ENCODE measurements at places on chromosomes 11 and 22.

GRCh38 chr11:105769627-105770026, 159.8 kb downstream of the GRIA4 start:
- no peak for DNase-seq

DNA sequence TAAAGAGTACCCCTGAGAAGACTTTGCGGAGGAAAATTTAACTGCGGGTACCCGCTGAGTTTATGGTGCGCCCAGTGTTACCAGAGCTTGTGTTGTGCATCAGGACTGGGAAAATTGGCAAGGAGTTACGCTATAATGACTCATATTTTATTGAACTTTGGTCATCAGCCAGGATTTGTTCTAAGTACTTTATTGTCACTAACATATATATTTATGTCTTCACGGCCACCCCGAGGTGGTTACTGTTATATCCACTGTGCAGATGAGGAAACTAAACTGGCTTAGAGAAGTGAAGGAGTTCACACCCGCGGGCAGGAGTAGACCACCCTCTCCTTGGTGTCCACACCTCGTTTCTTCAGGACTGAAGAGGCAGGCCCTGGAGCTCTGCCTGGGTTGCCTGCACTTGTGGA, 667 bp downstream of the ACCS start:
- no peak for DNase-seq

- DNase-seq, result no peak
Measured at GRCh38 chr11:95725196-95725595, 64.4 kb downstream of the FAM76B start.

- no peak for DNase-seq
Measured at GRCh38 chr11:45933131-45933831, 10.8 kb downstream of the LARGE2 start.

DNA sequence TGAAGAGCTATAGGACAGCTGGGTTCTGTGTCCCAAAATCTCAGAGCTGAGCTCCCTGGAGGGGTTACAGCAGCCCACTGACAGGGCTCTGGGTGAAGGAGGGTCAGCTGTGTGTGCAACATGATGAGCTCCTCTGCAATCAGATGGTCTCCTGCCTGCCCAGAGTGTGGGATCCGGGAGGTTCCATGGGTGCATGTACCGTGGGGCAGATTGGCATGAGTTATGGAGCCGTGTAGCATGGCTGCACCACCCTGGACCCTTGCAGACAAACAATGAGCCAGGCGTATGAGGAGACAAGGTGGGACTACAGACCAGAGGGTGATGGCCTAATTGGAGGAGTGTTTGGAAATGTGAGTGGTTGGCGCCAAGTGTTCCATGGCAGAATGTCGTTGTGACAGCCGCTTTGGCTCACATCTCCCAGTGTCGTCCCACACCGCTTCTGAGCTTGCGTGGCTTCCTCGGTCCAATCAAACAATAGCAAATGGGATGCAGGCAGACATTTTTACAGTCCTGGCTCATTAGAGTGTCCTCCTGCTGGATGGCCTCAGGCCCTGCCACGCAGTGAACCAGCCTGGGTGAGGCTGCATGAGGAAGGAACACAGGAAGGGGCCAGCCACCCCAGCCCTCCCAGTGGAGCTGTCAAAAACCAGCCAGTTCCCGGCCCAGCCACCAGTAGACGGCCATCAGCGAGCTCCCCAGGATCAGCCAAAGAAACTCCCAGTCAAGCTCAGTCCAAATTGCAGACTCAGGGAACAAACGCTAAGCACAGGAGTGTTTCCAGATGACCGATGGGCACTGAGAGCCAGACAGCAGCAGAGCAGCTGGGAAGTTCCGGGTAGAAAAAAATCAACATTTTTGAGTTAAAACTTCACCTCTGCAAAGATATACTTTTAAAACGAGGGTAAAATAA, 1066.9 kb downstream of the BRD1 start:
- no peak for DNase-seq

GRCh38 chr22:20904008-20904979, 12.9 kb upstream of the CRKL start:
- no peak for DNase-seq

DNA sequence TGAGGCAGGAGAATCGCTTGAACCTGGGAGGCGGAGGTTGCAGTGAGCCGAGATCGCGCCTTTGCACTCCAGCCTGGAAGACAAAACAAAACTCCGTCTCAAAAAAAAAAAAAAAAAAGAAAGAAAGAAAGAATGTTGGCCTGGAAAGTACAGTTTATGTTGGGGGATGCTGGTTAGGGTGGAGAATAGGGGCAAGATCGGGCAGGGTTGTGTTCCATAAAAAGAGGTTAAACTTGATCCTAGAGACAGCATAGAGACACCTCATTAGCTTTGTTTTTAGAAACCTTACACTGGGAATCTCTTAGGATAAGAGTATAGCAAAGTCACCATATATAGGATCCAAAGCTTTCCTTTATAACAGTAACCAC, 1.9 kb upstream of the FTH1 start:
- no peak for DNase-seq

DNA sequence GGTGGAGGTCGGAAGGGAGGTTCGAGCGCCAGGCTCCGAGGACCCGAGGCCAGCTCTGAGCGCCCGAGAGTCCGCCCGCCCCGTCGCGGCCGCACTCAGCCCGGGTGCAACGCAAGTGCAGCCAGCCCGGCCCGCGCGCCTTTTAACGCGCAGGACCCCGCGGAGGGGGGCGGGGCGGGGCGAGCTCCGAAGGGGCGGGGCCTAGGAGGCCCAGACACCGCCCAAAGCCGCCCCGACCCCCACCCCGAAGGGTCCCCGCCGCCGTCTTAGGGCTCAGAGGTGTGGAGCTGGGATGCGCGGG, at the start of gene PHOX2A:
PHOX2A (minus strand) TSS at position 117 of the 301 bp plus-strand sequence. CDS start 172 bp downstream, outside the sequence.
- no peak for DNase-seq

DNA sequence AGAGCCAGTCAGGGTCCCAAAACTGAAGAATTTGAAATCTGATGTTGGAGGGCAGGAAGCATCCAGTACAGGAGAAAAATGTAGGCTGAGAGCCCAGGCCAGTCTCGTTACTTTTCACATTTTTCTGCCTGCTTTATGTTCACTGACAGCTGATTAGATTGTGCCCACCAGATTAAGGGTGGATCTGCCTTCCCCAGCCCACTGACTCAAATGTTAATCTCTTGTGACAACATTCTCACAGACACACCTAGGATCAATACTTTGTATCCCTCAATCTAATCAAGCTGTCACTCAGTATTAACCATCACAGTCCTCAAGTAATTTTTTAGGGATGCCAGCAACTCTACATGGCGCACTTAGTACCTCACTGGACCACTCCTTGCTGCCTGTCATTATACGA, 1345.3 kb downstream of the FAM181B start:
- no peak for DNase-seq

DNA sequence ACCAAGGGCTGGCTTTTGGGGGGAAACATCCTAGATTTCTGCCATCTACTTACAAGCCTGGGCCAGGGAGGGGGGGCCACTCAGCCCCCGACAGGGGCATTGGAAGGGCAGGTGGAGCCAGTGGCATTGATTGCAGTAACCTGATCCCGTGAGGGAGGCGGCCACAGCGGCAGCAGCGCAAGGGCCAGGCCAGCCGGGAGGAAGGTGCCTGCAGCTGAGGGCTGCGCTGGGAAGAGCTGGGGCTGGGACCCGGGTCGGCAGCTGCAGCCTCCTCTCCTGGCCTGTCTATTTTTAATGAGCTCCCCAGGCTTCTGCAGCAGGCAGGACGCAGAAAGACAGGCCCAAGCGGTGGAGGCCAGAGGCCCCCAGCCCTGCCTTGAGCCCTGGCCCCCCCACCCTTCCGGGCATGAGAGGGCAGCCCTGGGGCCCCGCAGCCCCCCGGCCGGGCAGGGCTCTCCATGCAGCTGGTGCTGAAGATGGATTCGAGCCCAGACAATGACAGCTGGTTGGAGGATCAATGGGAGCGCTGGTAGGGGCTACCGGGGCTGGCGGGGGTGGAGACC, 10.6 kb downstream of the FREY1 start:
- DNase-seq, result no peak

- DNase-seq, result no peak
Measured at GRCh38 chr11:128501632-128502549, 85.5 kb downstream of the ETS1 start.

GRCh38 chr11:119797123-119797611, 68.2 kb upstream of the NECTIN1 start:
- DNase-seq, result no peak

DNA sequence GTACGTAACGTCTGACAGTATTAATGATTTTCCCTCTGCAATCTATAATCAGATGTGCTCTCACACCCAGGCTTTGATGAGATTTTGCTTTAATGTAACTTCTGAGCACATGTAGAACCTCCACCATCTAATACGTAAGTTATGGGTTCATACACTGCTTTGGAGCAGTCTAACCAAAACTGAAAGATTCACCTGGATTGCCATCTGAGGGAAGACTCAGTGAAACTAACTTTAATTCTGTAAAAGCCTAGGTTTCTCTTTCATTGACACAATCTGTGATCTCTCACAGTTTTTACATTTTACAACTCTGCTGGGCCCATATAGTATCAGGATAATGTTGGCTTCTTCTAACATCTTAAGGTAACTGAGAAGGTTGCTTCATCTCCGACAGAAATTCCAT, 30.1 kb upstream of the MTNR1B start:
- no peak for DNase-seq

DNA sequence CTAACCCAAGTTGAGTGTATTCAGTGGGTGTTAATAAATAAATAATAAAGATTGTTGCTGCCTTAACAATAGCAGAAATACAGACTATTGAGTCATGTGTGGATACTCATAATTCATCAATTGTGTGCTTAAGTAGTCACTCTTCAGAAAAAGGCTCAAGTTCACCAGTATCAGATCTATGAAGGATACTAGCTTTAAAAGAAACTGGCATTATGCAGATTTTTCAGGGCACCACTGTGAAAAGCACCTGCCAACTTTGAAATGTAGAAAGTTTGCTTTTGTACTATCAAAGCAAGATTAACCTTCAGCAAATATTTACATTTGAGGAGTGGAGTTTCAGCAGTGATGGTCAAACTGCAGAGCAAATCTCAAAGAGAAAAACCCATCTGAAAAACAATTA, 20.1 kb upstream of the SYTL2 start:
- no peak for DNase-seq

DNA sequence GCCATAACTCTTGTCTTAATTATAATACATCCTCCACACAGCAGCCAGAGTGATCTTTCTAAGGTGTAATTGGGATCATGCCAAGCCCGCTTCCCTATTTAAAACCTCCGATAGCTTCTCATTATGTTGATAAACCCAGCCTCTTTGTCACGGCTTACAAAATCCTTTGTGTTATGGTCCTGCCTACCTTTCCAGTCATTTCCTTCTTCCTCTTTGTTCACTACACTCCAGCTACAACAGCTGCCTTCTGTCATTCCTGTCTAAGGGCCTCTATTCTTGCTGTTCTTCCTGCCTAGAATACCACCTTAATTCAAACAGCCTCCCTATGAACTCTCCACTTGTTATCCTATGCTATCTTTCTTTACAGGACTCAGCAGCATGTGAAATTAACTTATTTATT, 70.6 kb upstream of the CAPRIN1 start:
- DNase-seq, result no peak

DNA sequence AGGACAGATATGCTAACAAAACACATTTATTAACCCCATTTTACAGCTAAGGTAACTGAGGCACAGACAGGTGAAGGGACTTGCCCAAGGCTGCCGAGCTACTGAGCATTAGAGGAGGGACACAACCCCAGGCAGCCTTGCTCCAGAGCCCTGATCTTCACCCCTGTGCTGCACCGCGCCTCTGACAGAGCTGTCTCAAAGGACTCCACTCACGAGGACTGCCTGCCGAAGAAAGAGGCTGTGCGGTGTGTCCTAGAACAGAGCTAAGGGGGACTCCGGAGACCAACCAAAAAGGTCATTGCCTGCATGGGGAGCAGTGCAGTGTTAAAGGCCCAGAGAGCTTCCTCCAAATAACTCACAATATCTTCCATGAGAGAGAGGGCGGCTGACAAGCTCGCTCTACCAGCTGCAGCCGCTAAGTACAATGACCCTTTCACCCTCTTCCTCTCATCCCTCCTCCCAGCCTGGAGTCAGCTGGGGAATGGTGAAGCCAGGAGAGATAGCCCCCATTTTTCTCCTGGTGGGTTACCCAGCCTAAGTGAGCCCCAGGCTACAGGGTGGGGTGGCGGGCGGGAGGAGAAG, 119.2 kb downstream of the DSCAML1 start:
- no peak for DNase-seq

- DNase-seq, result no peak
Measured at GRCh38 chr11:1927848-1928469, 8.5 kb downstream of the TNNT3 start.

DNA sequence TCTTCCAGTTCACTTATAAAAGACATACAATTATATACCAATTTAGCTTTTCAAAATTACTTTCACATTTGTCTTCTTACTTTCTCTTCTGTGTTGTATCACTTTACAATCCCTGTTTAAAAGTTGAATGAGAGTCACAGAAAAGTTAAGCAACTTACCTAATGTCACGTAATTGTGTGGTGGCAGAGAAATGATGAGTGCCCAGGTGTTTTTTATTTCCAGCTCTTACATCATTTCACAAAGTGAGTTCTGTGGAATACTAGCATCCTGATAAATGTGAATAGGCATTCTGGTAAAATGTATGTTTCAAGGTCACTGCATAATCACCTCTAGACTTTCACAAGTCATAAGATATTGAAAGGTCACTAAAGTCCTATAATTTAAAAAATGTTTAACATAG, 133.0 kb upstream of the FIBIN start:
- DNase-seq, result no peak

GRCh38 chr11:10197091-10197490, 96.9 kb downstream of the SBF2 start:
- DNase-seq, result no peak
